ENCODE measurements at places on chromosomes 11 and 22.

- no peak for DNase-seq
These were observed 325.6 kb downstream of the BLID start for GRCh38 chr11:121790430-121790829.

- DNase-seq, result no peak
These were observed 16.8 kb downstream of the TPST2 start for GRCh38 chr22:26573026-26573662.

DNA sequence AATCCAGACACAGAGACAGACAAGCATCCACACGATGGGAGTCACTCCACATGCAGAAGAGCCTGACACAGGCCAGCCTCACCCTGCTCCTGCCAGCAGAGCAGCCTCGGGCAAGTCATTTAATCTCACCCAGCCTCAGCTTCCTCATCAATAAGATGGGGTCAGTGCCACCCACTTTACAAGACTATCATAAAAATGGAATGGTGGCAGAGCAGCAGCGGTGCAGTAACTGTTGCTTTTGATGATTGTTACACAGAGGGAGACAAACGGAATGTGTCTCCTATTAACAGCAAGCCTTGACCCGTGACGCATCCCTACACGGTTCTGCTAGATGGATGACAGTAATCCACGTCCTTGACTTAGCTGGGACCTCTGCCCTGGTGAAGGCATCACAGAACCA lies 26.0 kb upstream of the ARFGAP3 start:
- no peak for DNase-seq

DNA sequence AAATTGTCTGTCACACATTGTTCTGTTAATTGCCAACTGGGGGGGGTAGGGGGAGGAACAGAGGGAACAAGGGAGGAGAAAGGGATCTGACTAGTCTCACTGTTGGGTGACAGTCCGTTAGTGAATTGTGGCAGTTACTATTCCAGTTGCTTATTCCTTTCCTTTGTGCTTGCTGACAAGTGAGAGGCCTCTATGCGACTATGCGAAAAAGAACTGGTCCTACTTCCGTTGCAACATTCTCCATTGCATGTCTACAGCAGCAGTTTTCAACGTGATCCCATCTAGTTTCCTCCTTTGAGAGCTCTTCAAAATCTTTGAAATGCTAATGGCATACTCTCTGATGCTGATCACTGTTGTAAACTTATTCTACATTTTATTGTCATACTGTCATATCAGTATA lies 672.2 kb downstream of the LRRC4C start:
- DNase-seq, result no peak

DNA sequence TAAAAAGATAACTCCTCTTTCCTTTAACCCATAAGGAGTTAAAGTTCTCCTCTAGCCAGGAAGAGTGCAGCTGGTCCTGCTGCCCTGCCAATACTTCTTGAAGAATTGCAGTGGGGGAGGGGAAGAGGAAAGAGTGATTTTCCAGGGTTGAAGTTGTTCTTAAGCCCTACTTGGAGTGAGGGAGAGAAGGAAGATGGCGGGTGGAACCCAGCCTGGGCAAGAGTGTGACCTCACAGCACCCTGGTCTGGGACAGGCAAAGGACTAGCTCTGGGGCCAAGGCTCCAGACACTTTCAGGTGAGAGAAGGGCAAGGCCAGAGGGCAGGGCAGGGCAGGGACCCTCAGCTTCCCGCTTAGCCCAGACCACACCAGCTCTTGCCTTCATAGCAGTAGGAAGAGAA lies 6.6 kb downstream of the TNKS1BP1 start:
- DNase-seq, result no peak

GRCh38 chr11:115391598-115391997 lies 112.6 kb downstream of the CADM1 start:
- DNase-seq, result no peak

DNA sequence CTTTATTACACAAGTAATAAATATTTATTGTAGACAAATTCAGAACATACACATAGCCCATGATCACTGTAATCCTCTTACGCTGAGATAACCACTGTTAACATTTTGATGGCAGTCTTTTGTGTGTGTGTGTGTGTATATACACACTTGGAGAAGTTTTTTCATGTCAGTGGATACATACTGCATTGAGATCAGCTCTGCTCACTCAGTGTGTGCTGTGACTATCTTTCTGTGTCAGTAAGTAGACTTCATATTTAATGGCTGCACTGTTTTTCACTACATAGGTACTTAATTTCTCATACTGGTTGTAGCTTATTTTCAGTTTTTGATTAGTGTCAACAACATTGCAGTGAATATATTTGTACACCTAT lies 82.9 kb downstream of the FAM83F start:
- no peak for DNase-seq

- DNase-seq, result no peak
These were observed 28.5 kb downstream of the RSPH14 start for GRCh38 chr22:23113067-23113846.

DNA sequence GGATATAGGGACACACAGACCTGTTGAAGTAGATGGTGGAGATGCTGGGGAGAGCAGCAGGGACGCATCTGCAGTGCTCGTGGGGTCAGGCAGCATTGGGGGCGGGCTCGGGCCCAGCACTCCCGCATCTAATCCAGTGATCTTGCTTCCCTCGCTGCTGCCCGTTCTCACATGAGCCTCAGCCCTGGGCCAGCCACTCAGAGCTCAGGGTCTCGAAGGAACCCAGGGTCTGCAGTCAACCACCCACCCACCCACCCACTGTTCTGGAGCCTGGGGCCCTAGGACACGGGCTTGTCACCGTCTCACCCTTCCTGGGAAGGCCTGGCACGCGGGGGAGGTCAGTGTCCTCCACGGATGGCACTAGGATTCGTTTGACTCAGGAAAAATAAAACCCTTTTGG lies 406.0 kb downstream of the TBC1D22A start:
- DNase-seq, result peak; percentile 3

Measured in T-helper 17 cell (primary cell).